ENCODE measurements at places on chromosomes 12 and 14.

DNA sequence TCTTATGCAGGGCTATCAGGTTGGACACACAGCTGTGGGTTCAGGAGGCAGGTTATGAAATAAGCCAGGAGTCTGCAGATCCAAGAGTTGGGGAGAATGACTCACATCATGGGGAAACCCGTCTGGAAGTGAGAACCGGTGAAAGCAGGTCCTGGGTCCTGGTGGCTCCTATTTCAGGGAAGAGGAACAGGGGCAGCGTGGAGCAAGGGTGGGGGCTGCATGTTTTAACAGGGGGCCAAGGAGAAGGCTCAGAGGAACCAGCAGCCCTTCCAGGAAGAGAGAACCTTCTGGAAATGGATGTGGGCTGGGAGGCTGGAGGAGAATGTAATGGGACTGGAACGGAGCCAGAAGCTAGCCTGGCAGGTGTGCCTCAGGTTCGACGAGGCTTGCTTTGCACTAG is 7.8 kb upstream of the KRT74 start:
- DNase-seq = no peak

GRCh38 chr12:47718531-47718930 is 6.8 kb downstream of the ENDOU start:
- no peak for DNase-seq

DNA sequence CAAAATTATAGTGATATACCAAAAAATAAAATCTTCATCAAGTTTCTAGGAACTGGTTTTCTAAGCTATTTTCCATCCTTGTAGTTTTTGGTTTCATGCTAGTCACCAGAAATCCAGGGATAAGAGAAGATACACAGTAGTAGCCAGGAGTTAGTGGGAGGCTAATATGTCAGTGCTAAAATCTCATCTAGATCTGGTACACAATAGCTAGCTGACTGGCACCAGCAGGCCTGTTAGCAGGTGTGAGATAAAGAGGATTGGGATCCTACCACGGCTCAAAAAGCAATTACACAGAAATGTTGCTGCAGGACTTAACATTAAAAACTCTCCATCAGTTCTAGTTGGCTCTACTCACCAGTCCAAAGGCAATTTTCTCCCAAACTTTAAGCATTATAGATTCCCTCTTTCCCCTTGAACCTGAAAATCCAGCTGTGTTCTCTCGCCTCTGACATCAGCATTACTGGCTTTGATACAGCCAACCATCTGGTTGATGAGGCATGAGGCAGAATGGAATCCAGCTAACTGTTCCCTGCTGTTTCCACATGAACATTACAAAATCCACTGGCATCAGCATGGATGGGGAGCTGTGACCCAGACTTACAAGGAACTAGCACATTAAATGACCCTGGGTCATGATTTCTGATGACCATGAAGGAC is 41.8 kb upstream of the CCDC196 start:
- DNase-seq = no peak

DNA sequence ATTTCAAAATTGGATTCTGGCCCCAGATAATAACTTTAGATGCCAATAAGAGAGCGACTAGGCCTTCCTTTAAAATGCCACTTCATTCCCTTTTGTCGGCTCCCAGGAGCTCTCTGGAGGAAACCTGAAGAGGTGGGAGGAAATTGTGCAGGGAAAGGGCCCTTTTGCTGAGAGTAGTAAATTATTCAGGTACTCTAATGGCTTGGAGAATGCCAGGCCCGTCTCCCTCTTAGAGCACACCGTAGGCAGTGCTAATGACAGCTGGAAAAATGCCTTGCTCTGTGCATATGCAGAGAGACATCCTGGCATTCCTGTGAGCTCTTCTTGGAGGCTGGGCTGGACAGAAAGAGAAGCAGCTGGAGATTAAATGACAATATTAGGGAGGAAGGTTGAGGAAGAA is 115.0 kb upstream of the RPH3A start:
- DNase-seq = no peak

- DNase-seq = no peak
These were observed 648.3 kb upstream of the MDGA2 start for GRCh38 chr14:48323665-48324064.

DNA sequence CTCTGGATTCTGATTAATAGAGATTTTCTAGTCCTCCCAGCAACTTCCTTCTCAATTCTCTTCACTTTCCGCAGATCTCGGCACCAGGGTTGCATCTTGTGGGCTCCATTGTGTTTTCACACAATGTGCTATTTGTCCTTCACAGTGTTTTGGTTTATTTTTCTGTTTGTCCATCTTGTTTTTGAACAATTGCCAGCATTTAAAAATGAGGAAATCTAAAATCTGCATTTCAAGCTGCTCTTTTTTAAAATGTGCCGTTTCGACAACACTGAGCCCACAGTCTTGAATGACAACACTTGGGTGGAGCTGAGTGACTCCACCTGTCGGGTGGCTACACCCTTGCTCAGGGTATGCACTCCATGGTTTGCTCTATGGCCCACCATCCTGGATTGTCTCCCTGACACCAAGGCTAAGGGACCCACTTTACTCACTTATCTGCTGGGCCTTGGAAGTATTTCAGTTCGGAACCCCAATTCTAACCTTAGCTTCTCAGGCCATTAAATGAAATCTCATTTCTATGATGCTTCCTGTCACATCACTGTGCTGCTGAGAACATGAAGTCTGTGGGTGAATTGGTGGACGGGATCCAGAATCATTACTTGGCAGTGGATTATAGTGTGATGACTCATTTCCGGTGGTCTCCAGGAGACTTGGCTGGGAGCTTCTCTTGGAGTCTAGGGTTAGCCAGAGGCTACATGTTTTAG is 3.4 kb upstream of the MYRFL start:
- DNase-seq = no peak

GRCh38 chr12:57875753-57876547 is 29.4 kb upstream of the CTDSP2 start:
- DNase-seq = no peak

GRCh38 chr12:128844031-128844635 is 9.1 kb upstream of the GLT1D1 start:
- DNase-seq = no peak

GRCh38 chr12:59594943-59595500 is 807 bp upstream of the SLC16A7 start:
- DNase-seq = no peak

DNA sequence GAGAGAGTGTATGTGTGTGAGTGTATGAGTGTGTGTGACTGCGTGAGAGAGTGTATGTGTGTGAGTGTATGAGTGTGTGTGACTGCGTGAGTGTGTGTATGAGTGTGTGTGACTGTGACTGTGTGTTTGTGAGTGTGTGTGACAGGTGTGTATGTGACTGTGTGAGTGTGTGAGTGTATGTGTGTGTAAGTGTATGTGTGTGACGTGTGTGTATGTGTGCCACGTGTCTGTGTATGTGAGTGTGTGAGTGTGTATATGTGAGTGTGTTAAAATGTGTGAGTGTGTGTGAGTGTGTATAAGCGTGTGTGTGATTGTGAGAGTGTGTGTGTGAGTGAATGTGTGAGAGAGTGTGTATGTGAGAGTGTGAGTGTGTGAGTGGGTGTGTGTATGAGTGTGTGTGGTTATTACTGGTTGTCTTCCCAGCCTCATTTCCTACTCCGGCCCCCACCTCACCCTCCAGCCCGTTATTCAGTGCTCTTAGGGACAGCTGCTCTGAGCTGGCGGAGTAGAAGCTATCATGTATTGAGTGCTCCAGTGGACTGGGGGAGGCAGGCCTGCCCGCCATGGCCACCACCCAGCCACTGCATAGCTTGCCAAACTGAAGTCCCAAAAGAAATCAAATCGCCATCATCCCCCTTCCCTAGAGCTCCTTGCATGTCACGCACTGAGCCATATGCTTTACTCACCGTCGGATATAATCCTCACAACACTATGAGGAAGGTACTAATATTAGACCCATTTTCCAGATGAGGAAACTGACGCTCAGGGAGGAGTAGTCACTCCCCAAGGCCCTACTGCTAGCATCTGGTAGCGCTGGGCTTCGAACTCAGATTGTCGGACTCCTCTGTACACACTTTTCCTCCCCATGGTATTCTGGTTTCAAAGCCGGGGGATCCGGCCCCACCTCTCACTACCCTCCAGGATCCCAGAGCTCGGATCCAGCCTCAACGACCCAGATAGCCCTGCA is 10.3 kb upstream of the MYL2 start:
- DNase-seq = no peak

- DNase-seq = no peak
These were observed 56.4 kb downstream of the ZFP36L1 start for GRCh38 chr14:68736471-68736871.

DNA sequence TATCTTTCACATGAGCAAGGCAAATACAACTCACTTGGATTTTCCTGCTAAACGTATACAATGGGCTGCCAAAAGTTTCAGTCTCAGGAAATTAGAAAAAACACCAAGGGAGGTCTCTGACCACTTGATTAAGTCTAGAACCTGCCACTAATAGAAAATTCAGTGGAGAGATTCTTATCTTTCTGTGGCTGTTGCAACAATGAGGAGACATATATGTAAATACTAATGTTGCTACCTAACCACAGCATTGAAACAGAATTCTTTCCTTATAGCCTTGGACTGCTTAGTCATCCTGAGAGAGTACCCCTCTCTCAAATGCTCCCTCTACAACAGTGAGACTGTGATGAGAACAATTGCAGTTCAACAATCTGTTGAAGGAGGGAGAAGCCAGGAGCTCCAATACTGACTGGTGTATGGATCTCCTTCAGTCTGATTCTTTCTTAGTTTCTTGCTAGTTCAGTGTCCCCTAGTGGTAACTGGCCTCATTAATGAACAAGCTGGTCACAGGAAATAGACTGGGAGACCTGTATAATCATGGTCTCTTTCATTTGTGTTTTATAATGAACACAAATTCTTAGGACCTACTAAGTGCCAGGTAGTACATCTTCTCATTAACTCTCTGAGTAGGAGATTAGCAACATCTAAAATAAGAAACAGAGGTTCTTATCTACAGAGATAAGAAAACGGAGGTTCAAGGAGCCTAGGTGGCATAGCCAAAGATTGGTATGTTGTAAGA is 164.5 kb downstream of the SLC38A4 start:
- peak; percentile 26 for DNase-seq
